ENCODE measurements at places on chromosomes 2 and 18. TPM values are rescaled to one million over a fixed set of nuclear protein-coding genes. Genes with fewer than 3 reads are reported as not detected.

DQX1 gene
- polyA plus RNA-seq = not detected

CGREF1 gene
- polyA plus RNA-seq = 17.8 TPM

CIB4 gene
- not detected for polyA plus RNA-seq

OTX1 gene
- not detected for polyA plus RNA-seq

PIEZO2 gene
- 0.93 TPM for polyA plus RNA-seq

CNNM4 gene
- polyA plus RNA-seq = 2.8 TPM

LINC00305 gene
- not detected for polyA plus RNA-seq

TTC27 gene
- polyA plus RNA-seq = 13.7 TPM
